ENCODE measurements at places on chromosomes 5 and 9.
A peak's percentile ranks its signal among the peaks of the same experiment; 100 is the strongest.

DNA sequence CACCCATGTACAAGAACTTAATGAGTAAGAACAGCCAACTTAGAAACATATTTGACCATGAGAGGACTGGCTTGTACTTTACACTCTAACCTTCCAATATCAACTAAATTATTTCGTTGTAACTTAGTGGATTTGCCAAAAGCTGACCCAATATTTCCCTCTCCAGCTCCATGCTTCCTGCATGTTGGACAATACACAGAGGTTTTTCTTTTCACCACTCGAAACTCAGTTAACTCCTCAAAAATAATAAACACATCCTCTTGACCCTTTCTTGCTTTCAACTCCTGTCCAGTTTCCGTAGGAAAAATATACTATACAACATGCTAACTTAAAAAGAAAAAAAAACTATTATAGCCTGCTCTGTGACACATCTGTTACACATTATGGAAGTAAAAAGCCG lies 188.9 kb downstream of the MPDZ start:
- DNase-seq, result no peak

DNA sequence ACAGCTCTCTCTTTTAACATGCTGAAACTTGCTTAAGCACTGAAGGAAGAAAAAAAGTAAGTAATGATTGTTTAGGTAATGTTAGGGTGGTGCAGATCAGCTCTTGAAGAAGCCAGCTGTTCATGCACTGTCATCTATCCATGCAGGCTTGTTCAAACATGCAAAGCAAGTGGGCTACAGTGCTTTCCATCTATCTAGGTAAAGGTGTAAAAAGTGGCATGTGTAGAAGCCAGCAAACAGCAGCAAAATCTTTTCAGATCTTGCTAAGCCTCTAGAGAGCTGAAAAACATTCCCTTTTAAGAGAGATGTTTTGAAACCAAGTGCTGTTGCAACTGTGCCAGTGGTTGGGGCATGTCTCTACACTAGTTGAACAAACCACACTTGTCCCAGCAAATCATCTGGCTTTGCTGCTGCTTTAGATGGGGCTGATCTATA lies 214.4 kb downstream of the EFNA5 start:
- DNase-seq, result no peak

- DNase-seq, result no peak
Measured at GRCh38 chr9:15404171-15404570, 18.5 kb upstream of the SNAPC3 start.

GRCh38 chr9:117546894-117547678 lies 132.2 kb upstream of the ASTN2 start:
- peak; percentile 7 for DNase-seq

DNA sequence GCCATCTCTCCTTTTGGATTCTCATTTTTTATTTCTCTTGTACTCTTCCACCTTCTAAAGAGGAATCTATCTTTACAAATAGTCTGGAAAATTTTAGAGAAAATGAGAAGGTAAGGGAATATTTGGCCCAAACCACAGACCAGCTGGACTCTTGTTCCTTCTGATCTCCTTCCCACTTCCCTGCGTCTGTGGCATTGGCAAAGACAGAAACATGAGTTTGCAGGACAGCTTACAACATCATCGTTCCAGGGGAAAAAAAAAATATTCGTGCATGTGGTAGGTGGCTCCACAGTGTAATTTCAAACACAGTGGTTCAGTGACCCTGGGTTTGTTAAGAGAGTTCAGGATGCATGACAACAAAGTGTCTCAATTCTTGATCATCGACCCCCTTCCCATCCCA lies 755.0 kb downstream of the DNAH5 start:
- DNase-seq, result no peak

DNA sequence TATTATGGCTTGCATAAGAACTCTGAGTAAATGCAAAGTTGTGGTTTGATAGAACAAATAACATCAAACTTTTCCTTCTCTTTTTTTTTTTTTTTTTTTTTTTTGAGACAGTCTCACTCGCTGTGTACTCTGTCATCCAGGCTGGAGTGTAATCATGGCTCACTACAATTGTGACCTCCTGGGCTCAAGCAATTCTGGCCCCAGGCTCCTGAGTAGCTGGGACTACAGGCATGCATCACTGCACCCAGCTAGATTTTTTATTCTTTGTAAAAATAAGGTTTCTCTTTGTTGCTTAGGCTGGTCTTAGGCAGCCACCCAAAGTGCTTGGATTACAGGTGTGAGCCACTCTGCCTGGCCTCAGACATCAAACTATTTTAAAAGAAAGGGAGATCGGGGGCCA lies 19.0 kb upstream of the PTGER4 start:
- DNase-seq, result no peak

DNA sequence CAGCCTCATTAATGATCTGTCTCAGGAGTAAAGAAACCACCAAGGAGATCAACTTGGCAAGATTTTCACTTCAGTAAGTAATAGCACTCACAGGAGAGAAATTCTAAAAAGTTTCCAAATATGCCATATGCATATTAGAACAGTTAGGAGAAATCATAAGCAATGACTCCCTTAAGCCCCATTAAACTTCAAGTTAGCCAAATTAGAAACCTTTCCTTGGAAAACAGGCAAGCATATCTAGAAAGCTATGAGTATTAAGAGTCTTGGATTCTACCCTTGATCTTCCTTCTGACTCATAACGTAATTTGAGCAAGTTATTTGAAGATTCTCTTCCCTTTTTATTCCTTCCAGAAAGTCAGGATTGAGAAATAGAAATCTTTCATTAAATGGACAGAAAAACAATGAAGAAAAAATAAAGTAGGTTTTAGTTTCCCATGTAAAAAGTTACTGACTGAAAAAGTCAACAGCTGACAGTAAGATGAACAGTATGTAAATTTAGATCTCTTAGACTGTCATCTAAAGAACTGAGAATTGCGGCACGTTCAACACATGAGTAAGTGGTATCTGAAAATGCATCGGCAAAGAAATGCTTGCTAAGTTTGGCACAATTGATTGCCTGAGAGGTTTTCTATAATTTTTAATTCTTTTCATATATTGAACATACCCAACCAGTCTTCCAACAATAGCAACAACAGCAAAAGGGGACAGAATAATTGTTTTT lies 565.7 kb upstream of the FTMT start:
- DNase-seq, result no peak

- DNase-seq, result no peak
Measured at GRCh38 chr9:108083160-108083750, 593.7 kb upstream of the KLF4 start.
